Hematopoietic multipotent progenitor cell treated with erythropoietin and hydrocortisone succinate and interleukin-3 and kit ligand, for 15 days (in vitro differentiated cells): ENCODE measurements at places on chromosomes 12 and 14.
A peak's percentile ranks its signal among the peaks of the same experiment; 100 is the strongest.

GRCh38 chr12:65335981-65336380 is 57.5 kb downstream of the MSRB3 start:
- DNase-seq: no peak

GRCh38 chr12:78490861-78491260 is 373.7 kb upstream of the SYT1 start:
- DNase-seq: no peak

DNA sequence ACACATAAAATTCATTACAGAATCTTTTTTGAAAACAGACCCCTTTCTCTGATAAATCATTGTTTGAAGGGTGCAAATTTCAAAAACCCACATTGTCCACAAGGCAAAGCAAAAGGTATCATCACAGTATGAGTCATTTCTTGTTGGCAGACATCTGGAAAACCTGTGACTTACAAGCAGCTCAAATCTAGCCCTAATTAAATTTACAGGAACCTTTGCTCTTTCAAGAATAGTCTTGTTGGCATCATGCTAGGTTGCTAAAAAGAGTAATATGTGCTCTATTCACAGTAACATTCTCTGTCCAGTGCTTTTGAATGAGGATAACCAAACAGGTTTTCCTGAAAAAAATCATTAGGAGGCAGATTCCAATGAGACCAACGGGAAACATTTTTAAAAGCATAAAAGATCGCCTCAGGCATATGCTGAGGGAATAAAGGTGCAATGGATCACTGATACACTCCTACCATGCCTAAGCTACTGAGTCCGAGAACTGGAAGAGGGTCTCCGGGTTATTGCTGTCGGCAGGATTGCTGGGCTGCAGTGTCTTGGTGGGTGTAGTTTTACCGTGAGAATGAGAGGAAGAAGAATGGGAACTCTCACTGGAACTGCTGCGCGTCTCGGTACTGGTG is 55.5 kb upstream of the TTC7B start:
- no peak for DNase-seq

DNA sequence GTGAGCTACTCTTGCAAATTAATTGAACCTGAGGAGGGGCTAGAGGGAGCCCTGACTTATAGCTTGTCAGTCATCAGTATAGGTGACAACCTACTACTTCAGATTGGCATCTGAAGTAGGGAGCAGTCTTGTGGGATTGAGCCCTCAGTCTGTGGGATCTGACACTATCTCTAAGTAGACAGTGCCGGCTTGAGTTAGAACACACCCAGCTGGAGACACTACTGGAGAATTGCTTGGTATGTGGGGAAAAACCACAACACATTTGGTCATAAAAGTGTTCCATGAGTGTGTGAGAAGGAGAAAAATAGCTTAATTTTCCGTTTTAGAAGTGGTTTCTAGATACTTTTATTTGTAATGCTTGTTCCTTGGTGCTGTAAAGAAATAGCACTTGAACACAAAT is 30.5 kb upstream of the DDHD1 start:
- no peak for DNase-seq

- no peak for DNase-seq
Observed at GRCh38 chr14:21436567-21437062, 19.3 kb downstream of the CHD8 start.

- DNase-seq: no peak
Observed at GRCh38 chr12:114396869-114397719, 8.8 kb downstream of the TBX5 start.

DNA sequence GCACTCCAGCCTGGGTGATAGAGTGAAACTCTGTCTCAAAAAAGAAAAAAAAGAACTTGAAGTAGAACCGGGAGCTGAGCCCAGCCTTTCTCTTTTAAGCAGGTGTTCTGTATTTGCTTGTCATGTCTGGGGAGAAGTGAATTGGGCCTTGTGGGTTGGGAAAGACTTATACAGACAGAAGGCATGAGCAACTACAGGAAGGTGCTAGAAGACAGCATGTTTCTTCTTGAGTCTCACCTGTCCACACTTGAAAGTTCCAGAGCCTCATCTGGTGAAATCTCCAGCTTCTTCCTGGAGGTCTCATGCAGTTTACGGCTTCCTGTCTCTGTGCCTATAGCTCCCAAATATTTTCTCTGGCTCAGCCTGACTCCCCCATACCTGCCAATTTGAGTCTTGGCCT is 2.5 kb downstream of the PGAM5 start:
- DNase-seq: no peak

GRCh38 chr14:75831455-75831854 is 150.3 kb downstream of the TGFB3 start:
- no peak for DNase-seq

DNA sequence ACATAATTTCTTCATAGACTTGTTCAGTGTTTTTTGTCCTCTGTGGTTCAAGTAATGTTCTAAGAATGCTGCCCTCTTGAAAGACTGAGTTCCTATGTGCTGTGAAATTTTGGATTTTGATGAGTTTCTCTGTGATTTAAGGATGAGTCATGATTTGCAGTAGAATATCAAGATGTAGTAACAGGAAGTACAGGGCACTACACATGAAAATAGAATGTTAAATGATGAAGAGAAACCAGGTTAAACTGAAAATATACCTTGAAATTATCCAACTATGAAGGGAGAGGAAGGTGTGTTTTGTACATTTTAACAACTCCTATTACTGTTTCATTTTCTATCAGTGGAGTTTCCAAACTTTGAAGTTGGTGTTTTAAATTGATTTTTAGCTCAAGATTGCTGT is 4.8 kb downstream of the ELK3 start:
- DNase-seq: no peak

- DNase-seq: no peak
Observed at GRCh38 chr12:77893918-77894317, 63.2 kb downstream of the NAV3 start.

- DNase-seq: peak; percentile 35
Observed at GRCh38 chr14:55731881-55732498, 152.0 kb downstream of the KTN1 start.

DNA sequence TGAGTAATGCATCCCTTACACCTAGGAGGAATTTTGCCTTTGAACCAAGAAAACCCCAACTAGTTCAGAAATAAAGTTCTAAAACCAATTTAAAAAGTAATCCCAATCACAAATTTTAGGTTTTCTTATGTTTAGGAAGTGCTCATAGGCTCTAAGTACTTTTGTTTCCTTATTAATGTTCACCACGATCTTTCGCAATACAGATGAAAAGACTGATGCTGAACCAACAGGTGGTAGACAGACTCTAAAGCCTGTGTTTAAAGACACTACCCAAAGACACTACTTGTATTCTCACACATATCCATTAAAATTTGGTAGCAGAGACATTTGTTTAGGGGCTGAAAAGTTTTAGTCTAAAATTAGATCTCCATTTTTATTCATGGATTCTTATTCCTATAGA is 10.6 kb upstream of the PHLDA1 start:
- no peak for DNase-seq

DNA sequence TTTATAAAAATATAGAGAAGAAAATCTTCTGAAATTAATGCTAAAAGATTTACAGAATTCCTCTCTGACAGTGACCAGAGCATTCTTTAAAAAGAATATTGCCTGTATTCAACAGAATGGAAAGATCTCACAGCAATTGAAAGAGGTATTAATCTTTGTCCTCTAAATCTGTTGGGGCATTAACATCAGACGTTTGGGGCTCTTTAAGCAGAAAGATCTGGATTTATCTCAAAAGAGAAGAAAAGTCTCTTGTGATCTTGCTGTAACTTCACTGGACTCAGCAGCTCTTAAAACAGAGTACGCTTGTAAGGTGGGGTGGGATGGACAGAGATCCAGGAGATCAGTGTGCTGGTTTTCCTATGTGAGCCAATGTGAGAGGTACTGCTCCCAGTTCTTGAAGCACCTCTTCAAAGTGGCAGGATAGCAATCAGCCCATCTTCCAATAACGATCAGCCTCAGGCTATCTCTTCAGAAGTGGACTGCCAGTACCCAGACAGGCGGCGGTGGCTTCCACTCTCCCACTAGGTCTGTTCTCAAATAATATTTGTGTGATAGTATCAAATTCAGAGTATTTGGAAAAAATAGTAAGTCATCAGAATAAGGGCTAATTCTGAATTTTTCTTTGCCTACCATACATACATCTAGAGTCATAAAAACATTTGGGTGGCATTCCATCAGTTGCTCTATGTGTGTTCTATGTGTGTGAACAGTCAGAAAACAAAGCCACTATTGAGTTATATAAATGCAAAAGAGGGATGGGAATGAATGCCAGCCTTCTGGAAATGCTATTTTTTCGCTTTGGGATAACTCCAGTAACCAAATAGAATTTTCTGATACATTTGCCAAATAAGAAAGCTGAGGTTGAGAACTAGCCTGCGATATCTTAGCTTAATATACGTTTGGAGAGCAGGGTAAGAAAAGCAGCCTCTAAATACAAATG is 237.4 kb upstream of the RGS6 start:
- DNase-seq: no peak

DNA sequence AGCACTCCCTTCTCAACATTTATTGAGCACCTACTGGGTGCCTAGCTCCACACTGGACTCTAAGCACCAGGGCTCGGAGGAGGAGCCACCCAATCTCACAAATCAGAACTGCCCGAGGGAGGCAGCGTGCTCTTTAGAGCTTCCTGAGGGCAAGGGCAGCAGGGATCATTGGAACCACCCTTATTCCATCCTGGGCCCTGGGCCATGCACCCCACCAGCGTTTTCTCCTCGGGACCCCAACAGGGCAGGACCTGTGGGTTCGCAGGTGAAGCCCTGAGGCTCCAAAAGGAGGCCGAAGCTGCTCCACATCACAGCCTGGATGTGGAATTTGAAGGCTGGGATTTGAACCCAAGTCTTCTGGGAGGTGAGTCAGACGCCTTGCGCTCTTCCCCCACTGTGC is 15.4 kb downstream of the TMEM119 start:
- DNase-seq: no peak

GRCh38 chr12:5076761-5077160 is 33.1 kb downstream of the KCNA5 start:
- DNase-seq: no peak

DNA sequence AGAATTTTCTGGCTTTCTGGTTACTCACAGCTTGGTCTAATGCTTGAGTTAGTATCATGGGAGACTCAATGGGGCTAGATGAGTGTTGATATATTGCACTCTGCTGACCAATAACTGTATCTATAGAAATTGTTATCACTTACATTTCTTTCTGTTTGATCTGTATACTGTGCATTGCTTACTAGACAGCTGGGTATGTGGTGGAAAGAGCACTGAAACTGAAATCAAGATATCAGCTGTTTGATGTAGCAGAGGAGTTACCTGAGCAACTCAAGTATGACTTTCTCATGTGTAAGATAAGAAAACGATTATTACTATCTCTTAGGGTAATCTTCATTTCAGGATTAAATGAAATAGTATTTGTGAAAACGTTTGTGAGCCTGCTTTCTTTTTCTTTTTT is 183.0 kb downstream of the SLC15A5 start:
- no peak for DNase-seq

GRCh38 chr14:87999277-87999676 is 5.7 kb upstream of the GPR65 start:
- no peak for DNase-seq

DNA sequence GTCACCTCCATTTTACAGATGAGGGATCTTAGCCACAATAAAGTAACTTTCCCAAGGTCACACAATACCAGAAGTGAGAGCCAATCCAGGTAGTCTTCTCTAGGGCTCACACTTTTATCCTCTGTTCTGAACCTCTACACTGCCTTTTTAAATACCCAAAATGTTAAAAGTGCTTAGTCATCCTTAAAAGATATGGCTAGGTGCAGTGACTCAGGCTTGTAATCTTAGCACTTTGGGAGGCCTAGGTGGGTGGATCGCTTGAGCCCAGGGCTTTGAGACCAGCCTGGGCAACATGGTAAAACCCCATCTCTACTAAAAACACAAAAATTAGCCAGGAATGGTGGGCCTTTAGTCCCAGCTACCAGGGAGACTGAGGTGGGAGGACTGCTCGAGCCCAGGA is 104.1 kb upstream of the PPP4R3A start:
- DNase-seq: peak; percentile 29

DNA sequence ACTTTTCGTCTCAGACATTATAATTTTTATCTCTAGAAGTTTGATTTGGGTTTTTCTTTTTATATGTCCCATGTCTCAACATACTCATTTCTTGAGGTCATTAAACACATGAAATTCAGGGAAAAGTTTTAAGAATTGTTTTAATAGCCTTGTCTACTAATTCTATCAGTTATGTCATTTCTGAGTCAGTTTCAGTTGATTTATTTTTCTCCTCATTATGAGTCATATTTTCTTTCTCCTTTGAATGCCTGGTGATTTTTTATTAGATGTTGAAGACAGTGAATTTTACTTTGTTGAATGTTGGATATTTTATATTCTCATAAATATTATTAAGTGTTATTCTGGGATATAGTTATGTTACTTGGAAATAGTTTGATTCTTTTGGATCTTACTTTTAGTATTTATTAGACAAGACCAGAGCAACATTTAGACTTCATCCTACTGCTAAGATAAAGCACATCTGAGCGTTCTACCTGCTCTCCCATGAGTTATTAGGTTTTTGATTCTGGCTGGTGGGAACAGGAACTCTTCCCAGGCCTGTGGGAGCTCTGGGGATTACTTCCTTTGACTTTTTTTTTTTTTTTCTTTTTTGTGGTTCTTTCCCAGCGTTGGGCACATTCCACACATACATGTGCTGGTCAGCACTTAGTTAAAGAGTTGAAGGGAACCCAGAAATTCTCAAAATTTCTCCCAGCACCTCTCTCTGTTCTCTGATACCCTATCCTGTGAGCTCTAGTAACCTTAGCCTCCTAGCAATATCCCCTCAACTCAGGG is 1157.7 kb downstream of the BCL11B start:
- DNase-seq: no peak

DNA sequence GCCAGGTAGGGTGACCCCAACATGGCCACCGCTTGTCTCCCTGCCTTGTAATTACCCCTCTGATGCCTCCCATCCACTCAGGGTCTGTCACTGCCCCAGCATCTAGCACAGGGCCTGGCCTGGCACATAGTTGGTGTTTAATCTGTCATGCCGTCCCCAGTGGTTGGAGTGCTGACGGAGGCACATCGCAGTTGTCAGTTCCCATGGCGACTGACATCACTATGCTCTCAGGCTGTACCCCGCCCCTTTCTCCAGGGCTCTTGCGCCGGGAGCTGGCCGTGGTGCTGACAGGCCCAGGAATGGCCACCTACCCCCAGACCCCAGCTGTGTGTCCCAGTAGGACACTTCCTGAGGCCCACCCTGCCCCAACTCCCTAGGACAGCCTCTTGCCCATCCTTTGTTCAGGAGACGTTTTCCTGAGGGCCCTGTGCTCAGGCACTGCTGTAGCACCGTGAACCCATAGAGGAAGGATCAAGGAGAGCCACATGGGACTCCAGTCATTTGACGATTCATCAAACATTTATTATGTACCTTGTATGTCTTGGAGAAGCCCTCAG is 23.0 kb downstream of the FAM222A start:
- peak; percentile 16 for DNase-seq

- no peak for DNase-seq
Observed at GRCh38 chr12:82329508-82329907, 28.7 kb downstream of the CCDC59 start.
